Fibroblast of villous mesenchyme (primary cell): ENCODE measurements at places on chromosomes 16 and 17. TPM values are rescaled to one million over a fixed set of nuclear protein-coding genes. Genes with fewer than 3 reads are reported as not detected.
A peak's percentile ranks its signal among the peaks of the same experiment; 100 is the strongest.

GRCh38 chr16:883781-884180 lies 83.2 kb upstream of the GNG13 start:
- DNase-seq, result no peak

DNA sequence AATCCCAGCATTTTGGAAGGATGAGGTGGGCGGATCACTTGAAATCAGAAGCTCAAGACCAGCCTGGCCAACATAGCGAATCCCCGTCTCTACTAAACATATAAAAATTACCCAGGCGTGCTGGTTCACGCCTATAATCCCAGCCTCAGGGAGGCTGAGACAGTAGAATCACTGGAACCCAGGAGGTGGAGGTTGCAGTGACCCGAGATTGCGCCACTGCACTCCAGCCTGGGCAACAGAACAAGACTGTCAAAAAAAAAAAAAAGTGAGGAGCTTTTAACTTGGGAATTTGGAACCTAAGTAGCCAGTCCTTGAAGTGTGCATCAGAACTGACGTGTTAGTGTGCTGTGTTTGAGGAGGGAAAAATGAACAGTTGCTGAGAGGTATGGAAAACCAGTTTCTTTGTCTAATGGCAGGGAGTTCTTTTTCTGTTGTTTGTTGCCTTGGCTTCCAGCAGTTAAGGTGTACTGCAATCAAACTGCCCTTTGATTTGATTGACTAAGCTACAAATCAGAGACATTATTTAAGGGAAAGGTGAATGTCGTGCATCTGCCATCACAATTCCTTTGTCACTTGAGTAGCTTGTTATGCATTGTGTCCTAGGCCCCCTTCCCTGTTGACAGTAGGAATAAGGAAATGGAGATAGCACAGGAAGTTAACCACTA lies 8.6 kb upstream of the DUSP14 start:
- DNase-seq, result peak; percentile 58

DNA sequence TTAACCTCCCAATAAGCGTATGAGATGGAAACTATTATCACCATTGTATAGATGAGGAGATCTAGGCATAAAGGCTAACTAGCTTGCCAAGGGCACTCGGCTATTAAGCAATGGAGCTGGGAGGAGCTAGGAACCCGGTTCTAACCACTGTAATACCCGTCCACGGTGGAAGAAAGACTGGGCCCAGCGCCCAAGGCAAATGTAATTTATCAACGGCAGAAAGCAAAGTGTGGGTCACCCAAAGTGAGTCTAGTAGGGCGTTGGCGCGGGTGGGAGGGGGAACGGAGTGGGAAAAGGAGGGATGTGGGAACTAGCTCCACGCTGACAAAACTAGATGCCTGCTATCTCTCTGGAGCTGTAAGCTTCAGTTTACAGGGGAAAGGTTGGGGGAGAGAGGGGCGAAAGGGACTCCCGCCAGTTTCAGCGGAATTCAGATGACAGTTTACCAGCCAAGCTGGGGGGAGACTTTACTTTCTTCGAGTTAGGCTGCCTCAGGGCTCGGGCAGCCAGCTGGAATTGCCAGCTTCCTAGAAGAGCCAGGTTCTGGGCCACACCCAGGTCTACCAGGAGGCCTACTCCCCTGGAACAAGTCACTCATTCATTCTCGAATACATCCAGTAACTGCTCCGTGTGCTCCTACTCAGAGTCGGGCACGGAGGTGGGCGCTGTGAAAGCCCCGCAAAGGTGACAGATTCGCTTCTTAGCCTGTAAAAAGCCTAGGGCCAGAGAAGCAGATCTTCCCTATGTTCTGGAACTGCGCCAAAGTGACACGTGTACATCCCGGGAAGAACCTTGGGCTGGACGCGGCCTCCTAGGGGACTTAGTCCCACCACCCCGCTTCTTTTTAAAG lies 837 bp downstream of the LRRC59 start:
- peak; percentile 71 for DNase-seq

GRCh38 chr17:4154201-4154600 lies 11.2 kb downstream of the CYB5D2 start:
- DNase-seq, result no peak

- peak; percentile 82 for DNase-seq
Observed at GRCh38 chr16:66894948-66895688, 14.8 kb downstream of the PDP2 start.

GRCh38 chr17:16878606-16879005 lies 93.3 kb downstream of the TNFRSF13B start:
- no peak for DNase-seq

GRCh38 chr17:45389354-45389753 lies 43.3 kb downstream of the ARHGAP27 start:
- DNase-seq, result no peak

- no peak for DNase-seq
Observed at GRCh38 chr16:24815021-24815420, 30.7 kb upstream of the SLC5A11 start.

DNA sequence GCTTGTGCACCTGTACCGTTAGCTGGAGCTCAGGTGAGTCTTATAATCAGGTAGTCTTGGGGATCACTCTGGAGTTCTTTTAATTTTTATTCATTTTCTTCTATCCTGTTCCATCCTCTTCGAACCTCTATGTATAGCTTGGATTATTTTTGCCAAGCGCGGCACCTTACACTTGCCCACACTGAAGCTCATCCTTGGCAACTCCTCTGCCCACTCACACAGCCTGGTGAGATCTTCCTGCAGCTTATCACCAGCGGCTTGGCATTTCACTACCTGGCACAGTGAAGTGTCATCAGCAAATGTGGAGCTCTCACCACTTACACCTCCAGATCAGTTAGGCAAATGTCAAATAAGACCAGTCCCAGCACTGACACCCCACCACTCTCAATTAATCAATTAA lies 116.7 kb downstream of the CACNG3 start:
- no peak for DNase-seq

GRCh38 chr17:7239091-7240027 lies at the start of gene PHF23:
Gene PHF23, minus strand, starts transcription at chr17:7239457. Its CDS starts 178 bp downstream, at chr17:7239279.
- DNase-seq, result peak; percentile 100

GRCh38 chr16:2165861-2166260 lies 10.3 kb downstream of the TRAF7 start:
- DNase-seq, result no peak

DNA sequence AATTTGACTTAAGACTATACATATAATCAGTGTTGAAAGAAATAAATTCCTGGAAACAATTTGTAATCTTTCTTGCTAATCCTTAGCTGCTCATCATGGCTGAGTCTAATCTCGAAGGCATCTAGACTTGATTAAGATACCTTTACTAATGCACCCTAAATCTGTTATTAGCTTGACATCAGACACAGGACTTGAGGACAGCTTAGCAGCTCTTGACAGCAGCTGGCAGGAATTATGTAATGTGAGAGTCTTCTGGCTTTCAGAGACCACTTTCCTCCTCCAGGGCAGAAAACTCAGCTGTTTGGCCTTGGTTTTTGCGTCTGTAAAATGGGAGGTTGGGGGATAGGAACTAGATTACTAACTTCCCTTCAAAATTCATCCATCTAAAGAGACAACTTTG lies 7.1 kb upstream of the MPP2 start:
- no peak for DNase-seq

DNA sequence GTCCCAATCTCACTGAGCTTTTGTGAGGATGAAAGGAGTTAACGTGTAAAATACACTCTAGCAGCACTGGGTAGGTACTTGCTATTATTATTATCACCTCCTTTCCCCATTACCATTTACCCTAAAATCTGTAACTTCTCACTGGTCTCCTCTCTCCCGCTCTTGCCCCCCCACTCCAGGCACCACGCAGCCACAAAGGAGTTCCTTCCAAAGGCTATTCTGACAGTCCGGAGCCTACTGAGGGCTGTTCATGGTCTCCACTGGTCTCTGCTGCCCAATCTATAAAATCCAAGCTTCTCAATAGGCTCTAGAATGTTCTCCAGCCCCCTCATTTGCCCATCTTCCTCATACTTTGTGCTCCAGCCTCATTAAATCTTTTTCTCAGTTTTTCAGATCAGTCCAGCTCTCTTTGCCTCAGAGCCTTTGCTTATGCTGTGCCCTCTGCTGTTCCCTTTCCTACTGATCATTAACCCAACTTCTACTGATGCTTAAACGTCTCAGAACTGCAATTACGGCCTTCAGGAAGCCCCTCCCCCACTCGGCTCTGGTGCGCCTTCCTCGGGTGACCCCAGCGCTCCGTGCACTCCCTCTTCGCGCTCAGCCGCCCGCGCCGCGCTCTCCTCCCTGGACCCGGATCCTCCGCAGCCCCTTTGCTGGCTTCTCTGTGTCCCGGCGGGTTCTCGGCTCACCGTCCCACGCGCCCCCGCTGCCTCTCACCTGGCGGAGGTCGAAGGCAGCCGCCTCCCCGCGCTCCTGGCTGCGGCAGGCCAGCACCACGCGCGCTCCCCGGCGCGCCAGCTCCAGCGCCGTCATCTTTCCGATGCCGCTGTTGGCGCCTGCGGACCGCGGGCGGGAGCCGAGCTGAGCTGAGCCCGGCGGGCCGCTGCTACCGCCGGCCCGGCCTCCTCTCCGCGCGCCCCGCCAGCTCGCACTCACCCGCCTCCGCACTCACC lies 737 bp downstream of the DHRS13 start:
- DNase-seq, result no peak

GRCh38 chr17:45895304-45895968 lies 1.1 kb downstream of the MAPT start:
- peak; percentile 8 for DNase-seq

GRCh38 chr16:86772671-86773353 lies 194.5 kb downstream of the FOXL1 start:
- no peak for DNase-seq

DNA sequence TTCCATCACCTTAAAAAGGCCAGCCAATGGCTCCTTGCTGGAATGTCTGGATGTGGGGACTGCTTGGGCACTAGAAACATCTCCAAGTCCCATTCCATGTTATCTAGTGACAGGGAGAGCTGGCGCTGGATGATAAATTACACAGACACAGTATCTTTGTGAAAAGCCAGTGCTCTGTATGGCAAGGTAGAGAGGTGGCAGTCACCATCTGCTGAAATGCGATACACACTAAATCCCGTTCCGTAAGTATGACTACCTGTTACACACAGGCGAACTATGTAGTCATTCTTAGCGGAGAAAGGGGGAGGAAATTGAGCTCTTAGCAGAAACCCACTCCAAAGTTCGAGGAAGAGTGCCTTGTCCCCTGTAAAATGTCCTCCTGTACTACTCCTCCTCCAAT lies 81.0 kb upstream of the MYOCD start:
- DNase-seq, result no peak

GRCh38 chr17:69870091-69870530 lies 204.9 kb upstream of the KCNJ16 start:
- peak; percentile 15 for DNase-seq

GRCh38 chr16:69244336-69244735 lies 57.4 kb downstream of the SNTB2 start:
- DNase-seq, result no peak

GRCh38 chr17:19369846-19370492 lies 7.4 kb upstream of the B9D1 start:
- DNase-seq, result no peak

DNA sequence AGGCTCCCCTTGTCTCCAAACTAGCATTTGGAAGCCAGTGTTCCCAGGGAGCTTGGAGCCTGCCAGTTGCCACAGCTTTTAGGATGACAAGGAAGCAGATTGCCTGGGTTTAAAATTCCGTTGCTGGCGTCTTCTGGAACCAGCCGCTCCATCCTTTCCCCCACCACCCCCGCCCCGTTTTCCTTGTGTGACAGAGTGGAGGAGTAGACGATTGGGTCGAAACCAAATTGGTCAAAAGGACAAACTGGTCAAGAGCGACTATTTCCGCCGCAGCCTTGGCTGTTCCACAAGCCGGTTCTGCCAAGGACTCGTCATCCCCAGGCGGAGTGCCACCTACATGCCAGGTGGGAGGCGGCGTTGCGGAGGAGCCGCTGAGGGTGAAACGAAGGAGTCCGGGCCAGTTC lies 91.1 kb downstream of the RPA1 start:
- no peak for DNase-seq

DNA sequence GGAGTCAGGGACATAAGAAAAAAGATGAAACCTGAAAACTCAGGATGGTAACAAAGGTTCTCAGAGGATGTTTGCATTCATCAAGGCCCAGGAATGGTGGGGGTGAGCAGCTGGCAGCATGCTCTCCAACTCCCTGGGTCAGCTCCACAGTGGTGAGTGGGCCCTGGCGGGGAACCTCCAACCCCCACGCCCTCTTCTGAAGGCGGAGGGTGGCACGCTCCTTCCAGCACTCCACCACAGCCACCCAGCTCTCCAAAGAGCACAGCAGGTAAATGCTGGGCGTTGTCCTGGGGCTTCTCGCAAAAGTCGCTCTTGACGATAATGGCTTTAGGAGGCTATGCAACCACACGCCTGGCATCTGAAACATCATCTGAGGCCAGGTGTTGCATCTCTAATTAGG lies 173.8 kb downstream of the C16orf78 start:
- no peak for DNase-seq

DNA sequence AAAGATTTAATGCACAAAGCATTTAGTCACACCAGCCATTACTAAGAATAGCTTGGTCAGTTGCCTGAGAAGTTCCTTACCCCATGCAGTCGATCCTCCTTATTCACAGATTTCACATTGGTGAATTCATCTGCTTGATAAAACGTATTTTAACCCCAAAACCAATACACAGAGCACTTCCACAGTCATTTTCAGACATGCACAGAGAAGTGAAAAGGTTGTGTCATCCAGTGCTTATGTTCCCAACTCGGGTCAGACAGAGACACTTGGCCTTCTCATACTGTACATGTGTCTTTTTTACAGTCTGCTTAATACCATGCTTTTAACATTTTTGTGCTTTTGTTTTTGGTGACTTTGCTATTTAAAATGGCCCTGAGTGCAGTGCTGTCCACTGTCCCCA lies 219.7 kb downstream of the SPECC1 start:
- no peak for DNase-seq

DNA sequence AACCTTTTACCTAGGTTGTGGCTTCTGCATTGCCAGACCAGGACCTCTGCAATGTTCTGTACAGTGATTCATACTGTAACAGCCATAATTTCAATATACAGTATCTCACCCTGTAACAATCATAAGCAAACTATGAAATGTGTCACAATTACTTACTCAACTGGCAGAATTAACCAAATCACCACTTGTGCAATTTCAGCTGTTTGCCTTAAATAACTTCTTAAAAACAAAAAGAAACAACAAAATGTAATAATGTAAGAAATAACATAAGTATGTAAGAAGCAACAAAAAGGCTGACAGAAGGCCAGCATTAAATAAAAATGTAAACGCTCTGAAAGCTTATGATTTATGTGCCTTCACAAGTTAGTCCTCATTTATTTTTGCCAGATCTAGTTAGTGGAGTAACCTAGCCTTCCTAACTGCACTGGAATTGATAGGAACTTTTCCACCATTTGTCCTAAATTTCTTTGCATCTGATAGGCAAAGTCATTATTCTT lies 96.9 kb downstream of the SKAP1 start:
- DNase-seq, result no peak

Gene CX3CL1
- 0.32 TPM in 1 of 2 replicates, not detected in the other for total RNA-seq

Gene ITGB3
- total RNA-seq, result 79.9 and 95.0 TPM in 2 replicates

Gene RCVRN
- total RNA-seq, result not detected in 2 replicates

Gene OR1E1
- not detected in 2 replicates for total RNA-seq

Gene ATP2C2
- not detected in 2 replicates for total RNA-seq

Gene EVI2A
- total RNA-seq, result 0.32 and 0.43 TPM in 2 replicates

Gene HEATR9
- total RNA-seq, result not detected in 2 replicates

Gene CORO1A
- 1.6 and 3.5 TPM in 2 replicates for total RNA-seq

Gene RNF222
- total RNA-seq, result not detected in 2 replicates

Gene ADCY9
- 38.0 and 44.1 TPM in 2 replicates for total RNA-seq

Gene SLC16A13
- 1.3 TPM in 2 replicates for total RNA-seq

Gene FOXO3B
- 5.2 and 6.8 TPM in 2 replicates for total RNA-seq

Gene KRTAP2-1
- not detected in 2 replicates for total RNA-seq
